Stimulated activated CD4-positive, alpha-beta T cell treated with anti-CD3 and anti-CD28 coated beads, Interleukin-12 subunit alpha, Interleukin-12 subunit beta, amount 100 ng/mL, for 48 hours (primary cell): ENCODE measurements at places on chromosomes 16 and 17.

DNA sequence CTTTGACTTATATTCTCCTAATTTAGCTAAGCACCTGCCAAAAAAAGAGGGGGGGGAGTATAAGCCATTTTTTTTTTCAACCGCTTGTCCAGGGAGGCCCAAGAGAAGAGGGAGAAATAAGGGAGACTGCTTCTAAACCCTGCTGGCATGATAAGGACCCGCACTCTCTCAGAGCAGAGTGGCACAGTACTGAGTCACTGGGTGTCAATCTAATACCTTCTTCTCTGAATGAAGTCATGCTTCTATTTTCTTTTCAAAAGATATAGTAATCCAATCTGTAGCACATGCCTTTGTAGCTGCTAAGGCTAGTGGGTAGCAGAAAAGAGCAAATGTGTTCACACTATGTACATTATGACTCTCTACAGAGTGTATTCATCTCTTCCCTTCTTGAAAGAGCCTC, 34.9 kb upstream of the CACNG3 start:
- DNase-seq = no peak

DNA sequence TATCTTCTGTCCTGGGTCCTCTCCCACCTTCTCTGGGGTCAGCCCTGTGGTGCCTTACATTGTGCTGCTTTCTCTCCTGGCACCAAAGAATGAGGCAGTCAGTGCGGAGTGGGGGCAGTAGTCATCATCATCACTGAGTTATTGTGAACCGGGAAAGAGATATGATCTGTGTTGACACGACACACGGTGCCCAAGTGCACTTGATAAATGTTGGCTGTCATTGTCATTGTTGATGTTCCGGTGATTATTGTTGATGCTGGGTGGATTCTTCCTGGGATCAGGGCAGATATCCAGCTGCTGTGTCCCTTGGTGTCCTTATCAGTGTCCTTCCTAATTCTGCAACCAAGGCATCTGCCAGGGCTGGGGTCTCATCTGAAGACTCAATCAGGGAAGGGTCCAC, 121.7 kb downstream of the ABCC6 start:
- DNase-seq = no peak

GRCh38 chr16:84672276-84673202, 24.2 kb downstream of the KLHL36 start:
- peak; percentile 66 for DNase-seq

- no peak for DNase-seq
Observed at GRCh38 chr16:27273330-27273669, 4.7 kb upstream of the NSMCE1 start.
